ENCODE measurements at places on chromosomes 12 and 14.

- peak; percentile 86 for DNase-seq
Measured at GRCh38 chr12:6613015-6613775, 6.0 kb upstream of the CHD4 start.

DNA sequence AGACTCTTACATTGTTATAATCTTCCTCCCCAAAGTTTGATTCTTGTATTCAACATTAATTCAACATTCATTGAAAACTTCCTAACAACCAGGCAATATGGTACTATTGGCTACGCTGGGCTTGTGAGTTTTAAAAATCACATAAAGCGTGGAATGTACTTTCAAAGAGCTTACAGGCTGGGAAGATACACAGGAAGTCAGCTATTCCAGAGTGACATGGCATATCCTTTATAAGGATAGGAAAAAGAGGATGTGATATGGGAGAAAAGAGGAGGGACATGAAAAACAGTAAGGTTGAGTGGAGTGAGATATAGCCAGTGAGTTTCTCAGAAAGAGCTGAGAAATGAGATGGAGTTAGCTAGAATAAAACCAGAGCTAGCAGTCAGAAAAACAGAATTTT lies 103.6 kb upstream of the ATF7IP start:
- DNase-seq: no peak

GRCh38 chr12:389142-390096 lies at the start of gene KDM5A:
Gene KDM5A (minus strand): TSS chr12:389320. CDS start chr12:389091, 229 bp downstream.
- DNase-seq: peak; percentile 99

DNA sequence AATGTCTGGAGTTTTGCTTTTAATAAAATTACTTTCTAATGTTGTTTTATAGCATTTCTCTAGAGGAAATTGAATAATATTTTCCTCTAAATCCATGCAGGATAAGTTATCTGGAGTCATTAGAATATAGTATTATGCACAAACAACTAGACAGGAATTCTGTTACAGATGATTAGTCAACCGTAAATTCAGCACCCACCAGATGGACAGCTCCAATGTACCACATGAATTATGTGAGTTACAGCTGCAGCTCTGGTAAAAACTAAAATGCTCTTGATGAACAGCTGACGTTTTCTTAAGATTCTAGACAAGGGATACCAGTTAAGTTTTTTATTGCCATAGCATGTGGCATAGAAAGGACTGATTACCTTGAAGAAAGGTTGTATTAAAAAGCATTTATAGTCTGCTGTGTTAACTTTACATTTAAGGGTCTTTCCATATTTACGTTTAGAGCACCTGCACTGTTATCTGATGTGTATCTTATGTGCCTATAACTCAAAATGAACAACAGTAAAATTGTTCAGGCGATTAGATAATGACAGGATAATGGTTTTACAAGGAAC lies 321.4 kb upstream of the LRFN5 start:
- DNase-seq: peak; percentile 4

DNA sequence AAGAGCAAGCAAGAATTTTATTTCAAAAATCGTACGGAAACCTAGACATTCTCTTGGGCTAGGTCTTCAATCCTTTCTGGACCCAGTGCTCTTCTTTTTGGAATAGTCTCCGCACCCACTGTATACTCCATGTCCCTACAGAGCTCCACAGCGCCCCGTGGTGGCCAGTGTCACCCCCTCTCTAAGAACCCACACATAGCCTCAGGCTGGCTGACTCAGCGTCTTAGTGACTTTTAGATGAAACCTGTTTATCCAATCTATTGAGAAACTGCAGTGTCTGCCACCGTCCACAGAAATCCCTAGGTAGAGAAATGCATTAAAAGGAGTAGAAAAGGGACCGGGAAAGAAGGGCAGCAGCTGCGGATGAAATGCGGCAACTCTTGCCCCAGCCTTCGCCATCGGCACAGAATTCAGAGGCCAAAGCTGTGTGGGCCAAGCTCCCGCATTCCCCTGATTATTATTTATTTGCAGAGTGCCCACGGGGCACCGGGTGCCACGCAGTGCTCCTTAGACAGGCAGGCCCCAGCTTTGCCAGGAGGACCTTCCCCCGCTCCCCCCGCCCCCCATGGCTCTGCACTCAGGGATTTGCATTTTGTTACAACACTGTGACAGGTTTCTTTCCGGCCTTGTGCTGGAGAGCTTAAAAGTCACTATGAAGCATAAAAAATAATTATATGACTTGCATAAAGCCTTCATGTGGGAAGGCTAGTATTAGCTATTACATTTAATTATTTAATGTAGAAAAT lies 170.1 kb upstream of the FKBP4 start:
- no peak for DNase-seq

DNA sequence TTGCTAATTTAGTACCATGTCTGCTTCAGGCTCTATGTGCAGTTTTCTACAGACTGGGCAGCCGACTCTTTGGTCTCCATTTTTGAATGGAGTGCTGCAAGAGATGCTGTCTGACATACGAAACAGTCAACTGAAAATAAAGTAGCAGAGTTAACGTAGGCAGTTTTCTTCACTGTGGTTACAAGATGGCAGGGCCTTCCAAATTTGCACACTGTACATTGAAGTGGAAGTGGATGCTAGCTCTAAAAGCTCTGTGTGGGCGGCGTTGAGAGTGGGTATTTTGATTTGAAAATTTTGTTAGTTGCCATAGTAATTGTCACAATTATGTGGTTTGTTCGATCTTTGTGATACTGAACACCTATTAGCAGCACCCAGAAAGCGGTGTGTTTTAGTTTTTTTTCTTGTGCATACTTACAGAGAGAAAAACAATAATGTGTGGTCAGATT lies 154.9 kb upstream of the ATP2B1 start:
- DNase-seq: no peak

GRCh38 chr12:42299392-42300308 lies 26.2 kb downstream of the ZCRB1 start:
- DNase-seq: no peak

DNA sequence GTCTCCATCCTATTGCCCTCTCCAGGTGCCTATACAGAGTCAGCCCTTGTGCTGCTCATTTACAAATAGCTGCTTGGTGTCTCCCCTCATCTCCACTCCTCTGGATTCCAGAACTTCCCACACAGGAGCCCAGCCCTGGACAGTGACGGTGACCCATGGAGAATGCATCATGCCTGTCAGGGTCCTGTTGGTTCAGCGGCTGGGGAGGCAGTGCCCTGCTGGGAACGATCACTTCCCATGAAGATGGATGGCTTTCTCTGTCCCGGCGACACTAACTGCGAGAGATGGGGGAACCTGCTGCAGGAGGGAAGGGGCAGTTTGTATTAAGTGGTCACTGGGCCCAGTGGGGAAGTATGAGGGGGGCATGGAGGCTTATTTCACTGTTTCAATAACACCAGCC lies 395.0 kb upstream of the TBX3 start:
- no peak for DNase-seq

DNA sequence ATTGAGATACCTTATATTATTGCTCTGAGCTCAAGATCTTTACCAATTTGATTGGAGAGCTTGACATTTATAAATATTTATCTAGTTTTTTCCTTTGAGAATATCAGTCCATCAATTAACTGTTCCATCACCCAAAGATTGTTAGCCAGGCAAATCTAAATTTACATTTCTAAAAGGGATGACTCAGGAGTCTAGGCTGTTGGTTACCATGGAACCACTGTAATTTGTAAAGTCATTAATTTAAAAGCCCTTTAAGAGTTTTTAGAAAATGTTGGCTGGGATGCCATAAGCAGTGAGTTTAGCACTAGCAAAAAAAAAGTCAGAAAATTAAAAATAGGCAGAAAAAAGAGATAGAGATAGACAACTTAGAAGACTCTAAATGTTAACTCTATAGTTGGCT lies 19.5 kb upstream of the SERPINA1 start:
- DNase-seq: no peak

DNA sequence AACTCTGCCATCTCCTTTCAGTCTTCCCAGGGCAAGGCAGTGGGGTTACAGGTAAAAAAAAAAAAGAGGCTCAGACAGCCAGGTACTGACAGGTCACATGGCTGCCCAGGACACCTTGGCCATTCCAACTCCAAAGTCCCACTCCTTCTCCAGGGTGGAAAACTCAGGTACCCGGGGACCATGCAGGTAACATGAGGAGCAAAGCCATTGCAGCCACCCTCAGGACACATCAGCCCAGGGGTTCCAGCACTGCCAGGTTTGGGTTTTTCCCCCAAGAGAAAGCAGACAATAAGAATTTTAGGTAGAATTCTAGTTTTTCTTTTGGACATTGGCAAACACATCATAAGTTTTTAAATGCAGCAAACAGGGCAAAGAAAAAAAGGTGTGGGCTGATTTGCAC lies 15.3 kb downstream of the FAM222A start:
- DNase-seq: no peak

- no peak for DNase-seq
Measured at GRCh38 chr12:102543494-102544485, 63.4 kb upstream of the IGF1 start.

- DNase-seq: no peak
Measured at GRCh38 chr14:100729982-100730381, 3.3 kb downstream of the DLK1 start.

DNA sequence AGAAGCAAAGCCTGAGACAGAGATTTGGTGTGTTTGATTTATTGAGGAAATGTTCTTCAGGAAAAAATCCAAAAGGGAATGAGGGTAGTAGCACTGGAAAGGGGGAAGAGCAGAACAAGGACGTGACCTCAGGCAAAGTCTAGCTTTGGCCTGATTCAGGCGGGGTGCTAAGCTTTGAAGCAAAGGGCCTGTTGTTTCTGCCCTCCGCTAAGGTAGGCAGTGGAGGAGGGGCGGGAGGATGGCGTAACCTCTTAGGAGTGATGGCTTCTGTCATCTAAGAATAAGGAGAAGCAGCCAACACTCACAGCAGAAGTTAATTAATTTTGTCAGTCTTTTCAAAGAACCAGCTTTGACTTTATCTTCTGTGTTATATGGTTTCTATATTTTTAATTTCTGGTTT lies 20.4 kb downstream of the ABHD12B start:
- DNase-seq: no peak

DNA sequence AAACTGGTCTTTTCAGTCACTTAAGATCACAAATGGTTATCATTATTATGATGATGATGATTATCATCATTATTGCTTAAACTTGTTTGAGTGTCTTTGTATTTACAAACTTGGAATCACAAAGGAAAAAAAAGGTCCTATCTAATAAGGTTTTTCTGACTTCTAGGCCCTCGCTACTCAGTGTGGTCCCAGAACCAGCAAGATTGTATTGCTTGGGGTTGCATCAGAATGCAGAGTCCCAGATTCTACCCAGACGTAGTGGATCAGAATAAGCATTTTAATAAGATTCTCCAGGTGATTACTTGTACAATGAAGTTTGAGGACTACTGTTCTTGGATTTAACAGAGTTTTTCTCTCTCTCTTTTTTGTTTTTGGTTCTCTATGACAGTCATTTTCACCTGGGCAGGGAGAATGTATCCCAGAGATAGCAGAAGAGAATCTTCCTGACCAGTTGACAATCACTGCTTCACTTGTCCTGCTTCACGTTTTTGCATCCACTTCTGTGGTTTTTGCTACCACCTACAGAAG lies 29.3 kb upstream of the PPP1R12A start:
- DNase-seq: no peak

GRCh38 chr12:12999959-13000615 lies at the start of gene HEBP1:
Gene HEBP1 (minus strand): TSS chr12:13000265. CDS start chr12:13000114, 151 bp downstream.
- DNase-seq: peak; percentile 90

GRCh38 chr12:115166698-115167315 lies 482.8 kb upstream of the TBX3 start:
- no peak for DNase-seq

DNA sequence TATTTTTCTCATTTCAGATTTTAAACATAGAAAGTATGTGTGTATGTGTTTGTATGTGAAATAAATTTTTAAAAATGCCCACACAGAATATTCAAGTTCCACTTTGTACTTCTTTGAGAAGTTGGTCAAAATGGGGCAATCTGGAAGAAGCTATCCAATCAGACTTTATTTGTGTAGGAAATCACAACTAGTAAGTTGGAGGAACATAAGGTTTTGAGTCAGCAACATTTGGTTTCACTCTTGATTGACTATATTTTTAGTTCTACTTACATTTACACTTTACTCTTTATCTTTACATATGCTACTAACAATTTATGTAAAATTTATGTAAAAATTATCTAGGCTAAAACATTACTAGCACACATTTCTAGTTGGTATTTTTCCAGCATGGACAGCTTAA lies 128.1 kb downstream of the ATXN7L3B start:
- DNase-seq: no peak

- peak; percentile 8 for DNase-seq
Measured at GRCh38 chr12:126926023-126926594, 1340.9 kb upstream of the TMEM132C start.

- no peak for DNase-seq
Measured at GRCh38 chr12:94265966-94266745, 117.8 kb downstream of the PLXNC1 start.

- DNase-seq: no peak
Measured at GRCh38 chr14:105117257-105117646, 51.3 kb downstream of the JAG2 start.

- no peak for DNase-seq
Measured at GRCh38 chr12:2151391-2151790, 98.6 kb downstream of the CACNA1C start.

DNA sequence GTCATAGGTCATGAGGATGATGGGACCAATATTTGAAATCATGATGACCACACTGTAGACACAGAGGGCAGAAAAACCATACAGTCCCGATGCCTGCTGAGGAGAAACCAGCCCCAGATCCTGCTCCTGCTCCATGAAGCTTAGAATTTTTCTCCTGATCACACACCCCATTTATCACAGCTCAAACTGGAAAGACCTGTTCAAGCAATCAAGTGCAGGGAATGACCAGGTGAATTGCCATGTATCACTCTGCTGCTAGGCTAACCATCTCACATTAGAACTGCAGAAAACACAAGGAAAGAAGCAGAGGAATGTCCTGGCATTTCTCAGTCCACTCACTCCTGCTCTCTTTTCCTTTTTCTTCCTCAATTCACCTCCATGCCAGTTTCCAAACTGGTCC lies 18.1 kb downstream of the MANSC1 start:
- peak; percentile 83 for DNase-seq

GRCh38 chr14:78530078-78530477 lies 359.9 kb downstream of the NRXN3 start:
- no peak for DNase-seq

DNA sequence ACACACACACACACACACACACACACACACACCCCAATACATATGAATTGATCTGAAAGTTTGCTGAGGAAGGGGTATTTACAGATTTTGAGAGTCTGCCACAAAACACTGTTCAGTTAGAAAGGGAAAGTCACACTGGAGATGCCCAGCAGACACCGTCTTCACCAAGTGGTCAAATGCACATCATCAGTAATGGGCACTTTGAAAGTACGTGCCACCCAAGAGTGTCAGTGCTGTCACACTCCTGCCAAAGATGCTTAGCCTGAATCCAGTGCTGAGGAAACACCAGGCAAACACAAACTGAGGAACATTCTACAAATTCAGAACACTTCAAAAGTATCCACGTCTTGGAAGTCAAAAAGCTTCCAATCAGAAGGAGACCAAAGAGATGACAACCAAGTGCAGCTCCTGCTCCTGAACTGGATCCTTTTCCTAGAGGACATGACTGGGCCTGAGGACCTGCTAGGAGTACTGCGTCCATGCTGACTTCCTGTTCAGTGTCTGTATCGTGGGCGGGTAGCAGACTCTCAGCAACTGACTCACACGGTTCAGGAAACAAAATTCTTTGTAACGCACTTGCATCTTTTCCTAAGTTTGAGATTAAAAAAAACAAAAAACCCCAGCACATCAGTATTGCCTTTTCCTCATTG lies 18.6 kb downstream of the PSMC1 start:
- no peak for DNase-seq

- peak; percentile 62 for DNase-seq
Measured at GRCh38 chr12:6554168-6555017, 1.4 kb downstream of the IFFO1 start.

GRCh38 chr12:7650091-7650490 lies 15.6 kb downstream of the APOBEC1 start:
- no peak for DNase-seq

Measured in large intestine (tissue), 12 donors.